ENCODE measurements at places on chromosomes 2 and 18. TPM values are rescaled to one million over a fixed set of nuclear protein-coding genes. Genes with fewer than 3 reads are reported as not detected.

DNA sequence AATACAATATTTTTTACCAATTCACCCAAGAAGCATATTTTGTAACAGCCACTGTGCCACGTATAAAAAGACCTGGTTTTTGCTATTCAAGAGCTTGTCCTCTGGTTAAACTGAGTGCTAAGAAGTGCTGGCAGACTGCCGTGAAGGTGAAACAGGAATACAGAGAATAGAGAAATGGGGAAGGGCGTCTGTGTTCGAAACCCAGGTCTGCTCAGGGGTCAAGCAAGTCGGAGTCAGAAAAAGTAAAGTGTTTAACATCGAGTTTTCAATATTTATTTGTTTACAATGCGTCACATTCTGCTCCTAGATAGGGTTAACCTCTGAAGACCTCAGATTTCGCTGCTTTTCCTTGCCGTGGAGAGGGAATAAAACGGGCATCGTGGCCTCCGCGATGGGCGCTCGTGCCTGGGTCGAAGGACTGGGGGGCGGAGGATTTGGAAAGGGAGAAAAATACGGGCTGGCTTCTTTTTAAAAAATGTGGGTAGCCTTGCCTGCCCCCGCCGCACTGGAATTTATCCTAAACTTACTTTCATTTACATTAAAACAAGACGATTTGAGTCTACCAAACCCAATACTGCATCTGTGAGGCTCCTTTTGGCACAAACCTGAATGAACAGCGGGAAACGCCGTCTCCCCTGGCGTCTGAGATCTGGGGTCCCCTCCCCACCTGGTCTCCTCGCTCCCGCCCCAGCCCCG is 1.1 kb upstream of the SNTG2 start:
- ATAC-seq = no peak

DNA sequence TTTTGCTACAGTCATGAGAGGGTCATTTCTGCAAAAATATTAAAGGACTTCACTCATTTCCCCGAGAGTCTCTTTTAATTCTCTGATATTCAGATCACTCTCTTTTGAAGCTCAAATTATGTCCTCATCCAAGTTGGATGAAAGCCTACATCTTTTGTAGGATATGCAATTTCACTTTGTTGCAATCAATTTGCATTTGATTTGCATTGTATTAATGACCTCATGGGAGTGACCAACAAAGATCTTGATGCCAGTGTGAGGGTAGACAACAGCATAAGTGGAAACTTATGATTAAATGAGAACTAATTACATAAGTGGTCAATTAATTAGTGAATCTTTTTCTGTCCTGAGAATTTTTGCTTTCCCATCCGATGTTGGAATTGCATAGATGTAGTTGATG is 60.3 kb upstream of the UPP2 start:
- no peak for ATAC-seq

- ATAC-seq = no peak
Measured at GRCh38 chr2:24259316-24259715, 84.5 kb downstream of the FAM228A start.

CHRNG gene
- not detected for total RNA-seq

LIMS3 gene
- total RNA-seq = not detected

- ATAC-seq = no peak
Measured at GRCh38 chr2:173891315-173892037, 73.7 kb downstream of the SP3 start.

All from esophagus mucosa (tissue), 1 donor.